ENCODE measurements at places on chromosomes 4 and X.

DNA sequence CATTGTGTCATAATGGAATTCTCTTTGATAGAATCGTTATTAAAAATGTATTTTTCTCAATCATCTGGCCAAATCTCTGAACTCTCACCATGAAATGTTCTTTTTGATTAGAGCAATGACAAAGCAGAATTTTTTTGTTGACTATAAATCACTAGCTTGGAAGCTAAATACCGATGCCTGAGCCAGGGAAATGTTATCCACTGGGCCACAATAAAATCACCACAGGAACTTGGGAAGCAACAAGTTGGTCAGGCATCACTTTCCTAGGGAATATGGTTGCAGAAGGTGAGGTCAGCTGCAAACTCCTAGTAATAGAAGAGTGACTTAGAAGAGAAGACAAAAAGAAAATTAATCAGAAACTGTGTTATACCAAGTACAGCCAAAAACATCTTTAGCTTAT lies 60.6 kb upstream of the CFAP47 start:
- DNase-seq = no peak

- no peak for DNase-seq
These were observed 17.4 kb downstream of the CCDC149 start for GRCh38 chr4:24895461-24895860.

GRCh38 chrX:17788956-17789562 lies 51.8 kb downstream of the SCML1 start:
- DNase-seq = no peak

DNA sequence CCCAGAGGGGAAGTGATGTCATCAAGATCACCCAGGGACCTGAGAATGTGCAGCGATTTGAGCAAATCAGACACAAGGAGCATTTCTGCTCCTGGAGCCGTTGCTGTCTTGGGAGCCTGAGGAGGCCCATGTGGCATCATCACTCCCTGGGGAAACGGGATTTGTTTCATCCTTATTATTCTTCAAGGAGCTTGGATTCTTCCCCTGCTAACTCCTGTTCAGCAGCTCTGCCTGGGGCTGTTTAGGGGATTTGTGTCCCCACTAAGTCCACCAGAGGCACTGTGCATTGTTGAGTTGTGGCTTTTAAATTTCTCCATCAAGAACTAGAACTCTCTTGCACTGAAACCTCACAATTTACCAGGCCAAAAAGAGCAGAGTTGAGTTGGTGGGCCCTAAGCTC lies 104.2 kb upstream of the MSX1 start:
- no peak for DNase-seq

DNA sequence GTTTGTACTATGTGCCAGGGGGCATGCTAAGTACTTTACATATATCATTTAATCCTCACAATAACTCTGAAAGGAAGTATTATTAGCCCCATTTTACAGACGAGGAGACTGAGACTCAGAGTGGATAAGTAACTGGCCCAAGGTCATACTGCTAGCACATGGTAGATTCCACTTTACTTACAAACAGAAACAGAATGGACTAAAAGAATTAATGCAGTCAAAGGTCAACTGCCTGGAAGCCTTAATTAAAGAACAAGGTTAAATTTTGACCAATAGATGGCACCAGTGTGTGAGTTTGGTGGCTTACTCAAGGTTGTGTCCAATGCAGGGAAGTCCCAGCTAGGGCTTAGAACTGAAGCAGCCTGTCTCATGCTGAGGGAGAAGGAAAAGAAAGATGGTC lies 4.7 kb downstream of the RIPPLY1 start:
- no peak for DNase-seq

- no peak for DNase-seq
These were observed 943.1 kb downstream of the ARAP2 start for GRCh38 chr4:35300996-35301774.

GRCh38 chr4:24781999-24782745 lies 13.2 kb upstream of the SOD3 start:
- DNase-seq = no peak

DNA sequence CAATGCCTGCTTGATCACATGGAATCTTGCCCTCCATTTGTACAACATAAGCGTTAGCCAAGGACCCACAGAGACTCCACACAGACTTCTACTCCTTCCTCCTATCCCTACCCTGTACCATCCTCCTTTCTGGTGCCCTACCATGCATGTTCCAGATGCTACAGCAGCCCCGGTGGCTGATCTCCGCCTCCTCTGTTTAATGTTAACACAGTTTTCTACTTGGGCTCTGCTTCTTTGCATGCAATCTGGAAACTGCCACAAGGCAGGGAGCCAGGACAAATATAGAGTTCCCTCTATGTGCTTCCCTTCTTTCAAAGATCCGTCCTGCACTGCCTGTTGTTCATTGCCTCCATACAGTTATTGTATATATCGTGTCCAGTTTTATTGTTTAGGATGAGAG lies 368.6 kb upstream of the TENM3 start:
- no peak for DNase-seq

- no peak for DNase-seq
These were observed 34.5 kb upstream of the UCP1 start for GRCh38 chr4:140603286-140603685.

GRCh38 chrX:153681175-153681574 lies 6.6 kb upstream of the SLC6A8 start:
- DNase-seq = no peak

- no peak for DNase-seq
These were observed 4.0 kb downstream of the DIPK2B start for GRCh38 chrX:45196701-45197100.

DNA sequence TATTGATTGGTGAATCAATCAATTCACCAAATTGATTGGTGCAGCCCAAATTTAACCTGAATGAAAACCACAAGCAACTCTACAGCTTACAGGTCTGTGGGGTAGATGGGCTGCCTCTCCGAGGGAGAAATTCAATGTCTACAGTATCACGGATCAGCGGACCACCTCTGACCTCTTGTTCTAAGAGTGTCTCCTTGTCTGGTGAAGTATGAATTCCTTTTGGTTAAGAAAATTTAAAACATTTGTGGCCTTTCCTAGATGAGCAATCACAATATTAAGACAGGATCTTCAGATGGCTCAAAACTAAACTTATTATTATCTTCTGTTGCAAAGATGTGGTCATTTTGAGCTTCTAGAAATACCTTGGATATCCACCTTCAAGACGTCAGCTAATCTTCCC lies 153.3 kb downstream of the IL15 start:
- DNase-seq = no peak

- no peak for DNase-seq
These were observed 281.3 kb downstream of the C4orf33 start for GRCh38 chr4:129377131-129377845.

- no peak for DNase-seq
These were observed 989.7 kb downstream of the CCSER1 start for GRCh38 chr4:91116861-91117260.

- no peak for DNase-seq
These were observed 15.6 kb upstream of the TMEM131L start for GRCh38 chr4:153450544-153450917.

- no peak for DNase-seq
These were observed 165.8 kb downstream of the NSUN7 start for GRCh38 chr4:40915318-40916217.

DNA sequence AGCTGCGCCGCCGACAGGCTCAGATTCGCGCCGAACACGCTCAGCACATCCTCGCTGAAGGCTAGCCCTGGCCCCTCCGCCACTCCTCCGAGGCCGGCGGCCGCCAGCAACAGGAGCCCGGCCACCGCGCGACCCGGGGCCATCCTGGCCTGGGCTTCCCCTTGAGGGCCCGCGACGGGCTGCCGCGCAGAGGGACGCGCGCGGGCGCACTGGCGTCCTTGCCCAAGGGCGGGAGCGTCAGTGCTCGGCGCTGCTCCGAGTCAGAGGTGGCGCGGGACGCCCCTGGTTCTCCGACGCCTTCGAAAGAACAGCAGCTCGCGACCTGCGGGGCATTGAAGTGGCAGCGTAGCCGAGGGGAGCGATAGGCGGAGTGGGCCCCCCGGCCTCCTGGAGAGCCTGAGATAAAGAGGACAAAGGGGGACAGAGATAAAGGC lies 745 bp downstream of the SLC39A8 start:
- no peak for DNase-seq

Measured in NCI-H187 treated with DMSO at 0.1 percent for 48 hours (cell line).